Tibial artery (tissue), 4 donors: ENCODE measurements at places on chromosomes 1 and 21.

GRCh38 chr21:34834852-34835501 is 166.2 kb downstream of the CLIC6 start:
- no peak for DNase-seq

DNA sequence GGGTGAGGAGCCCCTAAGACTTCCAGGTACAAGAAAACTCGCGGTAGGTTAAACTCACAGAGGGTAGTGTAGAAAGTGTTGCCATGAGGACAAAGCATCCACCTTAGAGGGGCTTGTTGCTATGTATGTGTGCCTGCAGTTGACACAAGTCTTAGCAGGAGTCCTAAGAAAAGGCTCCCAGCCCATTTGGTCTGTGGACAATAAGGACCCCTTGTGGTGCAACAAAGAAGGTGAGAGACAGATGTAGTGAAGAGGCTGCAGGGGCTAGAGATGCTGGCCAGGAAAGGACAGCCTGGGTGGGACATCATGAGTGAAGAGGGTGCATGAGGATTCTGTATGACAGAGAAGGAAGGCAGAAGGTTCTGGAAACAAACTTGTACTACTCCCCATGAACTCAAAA is 36.3 kb upstream of the IL10 start:
- DNase-seq, result no peak

DNA sequence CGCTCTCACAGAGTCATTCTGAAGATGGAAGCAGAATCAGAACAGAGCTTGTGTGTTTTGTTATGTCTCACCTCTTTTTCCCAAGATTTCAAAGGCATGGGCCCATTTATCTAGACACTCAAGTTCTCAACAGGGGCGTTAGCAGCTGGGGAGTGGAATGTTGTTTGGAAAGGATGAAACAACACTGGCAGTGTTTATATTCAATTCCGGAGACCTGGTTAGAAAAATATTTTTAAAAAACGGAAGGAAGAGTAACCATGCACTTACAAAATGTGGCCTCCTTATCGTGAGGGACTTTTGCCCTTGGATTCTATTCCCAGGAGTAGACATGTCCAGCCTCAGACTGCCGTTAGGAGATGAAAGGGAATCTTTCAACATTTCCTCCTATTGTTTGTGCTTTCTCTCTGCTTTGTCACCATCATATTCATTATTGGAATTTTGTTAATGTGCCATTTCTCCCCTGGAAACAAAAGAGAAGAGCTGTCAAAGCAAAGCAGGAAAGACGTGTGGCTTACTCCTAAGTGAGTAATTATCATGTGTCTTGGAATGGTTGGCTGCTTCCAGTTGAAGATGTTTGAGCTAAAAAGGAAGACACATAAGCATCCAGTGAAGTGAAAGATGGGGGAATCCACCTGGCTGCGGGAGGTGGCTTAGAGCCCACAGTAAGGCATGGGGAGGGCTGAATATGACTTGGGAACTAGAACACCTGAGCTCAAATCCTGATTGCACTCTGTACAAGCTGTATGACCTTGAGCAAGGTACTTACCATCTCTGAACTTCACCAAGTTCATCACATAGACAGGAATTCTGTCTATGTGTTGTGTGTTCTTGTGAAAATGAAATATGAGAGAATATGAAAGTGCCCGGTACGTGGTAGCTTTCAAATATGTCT is 71.7 kb upstream of the JUN start:
- DNase-seq, result no peak

DNA sequence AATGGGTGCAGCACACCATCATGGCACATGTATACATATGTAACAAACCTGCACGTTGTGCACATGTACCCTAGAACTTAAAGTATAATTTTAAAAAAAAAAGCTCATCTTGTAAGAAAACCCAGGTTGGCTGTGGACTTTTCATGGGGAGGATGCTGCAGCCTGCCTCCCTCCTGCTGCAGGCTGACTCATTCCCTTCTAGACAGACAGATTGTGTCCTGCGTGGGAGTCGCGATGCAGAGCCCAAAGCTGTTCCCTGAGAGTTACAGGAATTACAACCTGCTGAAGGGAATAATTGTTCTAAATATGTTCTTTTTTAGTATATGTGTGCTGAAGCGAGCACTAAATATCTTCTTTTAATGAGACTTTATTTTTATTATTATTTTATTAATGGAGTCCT is 93.2 kb downstream of the TBX19 start:
- DNase-seq, result no peak

DNA sequence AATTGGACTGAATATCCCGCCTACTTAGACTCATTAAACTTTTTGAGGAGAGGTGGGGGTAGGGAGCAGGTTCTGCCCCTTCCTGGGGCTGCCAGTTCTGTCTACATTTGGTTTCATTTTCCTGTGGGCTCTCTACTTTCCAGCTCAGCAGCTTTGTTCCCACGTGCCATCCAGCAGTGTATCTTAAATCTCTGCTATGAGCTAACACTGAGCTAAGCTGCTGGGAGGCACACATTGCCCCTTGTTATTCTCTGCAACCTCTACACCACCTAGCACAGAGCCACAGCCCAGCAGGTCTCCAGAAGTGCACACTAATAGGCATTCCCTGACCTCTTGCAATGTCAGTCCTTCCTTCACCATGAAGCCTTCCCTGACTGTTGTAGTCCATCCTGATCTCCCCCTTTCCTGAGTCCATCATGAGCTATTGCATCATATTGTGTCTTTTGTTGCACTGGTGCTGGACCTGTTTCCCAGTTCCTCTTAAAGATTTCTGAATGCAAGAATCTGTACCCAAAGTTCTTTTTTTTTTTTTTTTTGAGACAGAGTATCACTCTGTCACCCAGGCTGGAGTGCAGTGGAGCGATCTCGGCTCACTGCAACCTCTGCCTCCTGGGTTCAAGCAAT is 28.7 kb upstream of the NRDC start:
- no peak for DNase-seq

DNA sequence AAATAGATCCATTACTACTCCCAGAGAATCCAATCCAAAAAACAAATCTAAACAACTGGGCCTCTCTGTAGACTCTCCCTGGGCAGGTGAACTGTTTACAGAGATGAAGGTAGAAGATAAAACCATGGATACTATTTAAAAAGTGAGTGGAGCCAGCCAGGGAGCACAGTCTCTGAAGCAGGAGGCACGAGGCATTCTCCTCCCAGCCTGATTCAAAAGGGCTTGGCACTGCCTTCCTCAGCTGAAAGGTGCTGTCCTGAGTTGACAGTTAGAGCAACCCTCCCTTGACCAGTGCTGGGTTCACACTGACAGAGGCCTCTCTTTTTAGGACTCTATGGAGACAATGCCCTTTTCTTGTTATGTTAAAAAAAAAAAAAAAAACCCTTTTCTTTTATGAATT is 36.8 kb downstream of the HENMT1 start:
- no peak for DNase-seq

- no peak for DNase-seq
Measured at GRCh38 chr1:234206651-234207284, 166.5 kb upstream of the COA6 start.

DNA sequence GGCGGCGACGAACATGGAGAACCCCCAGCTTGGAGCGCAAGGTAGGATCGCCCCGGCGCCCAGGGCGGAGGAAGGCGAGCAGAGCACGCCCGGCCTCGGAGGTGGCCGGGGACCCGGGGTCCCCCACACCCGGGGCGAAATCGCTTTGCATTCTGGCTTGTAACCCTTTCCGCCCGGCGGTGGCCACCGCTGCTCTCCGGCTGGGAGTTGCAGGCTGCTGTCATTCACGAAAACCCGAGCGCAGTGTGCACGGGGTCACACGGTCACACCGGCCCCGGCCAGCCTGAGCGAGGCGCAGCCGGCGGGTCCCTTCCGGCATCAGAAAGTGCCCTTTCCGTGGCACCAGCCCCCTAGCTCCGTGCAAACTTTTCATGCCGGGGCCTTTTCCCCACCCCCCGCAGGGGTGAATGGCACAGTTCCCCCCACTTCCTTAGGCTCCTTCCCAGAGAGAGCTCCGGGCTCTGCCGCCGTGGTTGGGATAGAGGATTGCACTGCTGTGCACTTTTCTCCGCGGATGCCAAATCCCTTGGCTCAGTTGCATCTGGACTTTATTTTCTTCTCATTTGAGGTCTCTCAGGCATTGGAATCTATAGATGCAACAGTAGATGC is 802 bp downstream of the KAZN start:
- DNase-seq, result no peak

GRCh38 chr1:161021970-161022353 is 1.0 kb upstream of the F11R start:
- no peak for DNase-seq

GRCh38 chr1:9111957-9112356 is 16.9 kb downstream of the GPR157 start:
- DNase-seq, result no peak

DNA sequence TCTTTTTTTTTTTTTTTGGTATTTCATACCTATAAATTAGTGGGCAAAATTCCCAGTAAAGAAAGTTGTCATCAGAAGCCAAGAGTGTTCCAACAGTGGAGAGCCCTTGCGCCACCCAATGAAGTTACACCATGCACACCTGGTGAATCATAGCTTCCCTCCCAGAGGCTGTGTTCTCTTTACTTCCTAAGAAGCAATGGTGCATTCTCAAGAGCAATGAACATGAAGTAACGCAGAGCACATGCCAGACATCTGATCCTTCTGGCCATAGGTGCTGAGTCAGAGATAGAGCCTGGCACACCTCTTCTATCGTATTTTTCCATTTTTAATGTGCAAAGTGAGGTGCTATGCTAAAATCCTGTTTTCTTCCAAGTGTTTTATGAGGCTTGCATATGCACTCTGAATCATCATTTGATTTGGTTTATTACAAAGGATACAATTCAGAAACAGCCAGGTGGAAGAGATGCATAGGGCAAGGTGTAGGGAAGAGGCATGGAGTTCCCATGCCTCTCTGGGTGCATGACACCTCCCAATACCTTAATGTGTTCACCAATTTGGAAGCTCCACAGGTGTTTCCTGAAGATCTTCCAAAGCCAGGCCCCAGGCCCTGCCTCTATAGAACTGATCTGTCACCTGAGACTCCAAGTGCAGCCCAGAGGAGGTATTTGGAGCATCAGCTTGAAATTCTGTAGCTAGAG is 408.0 kb downstream of the SIPA1L2 start:
- DNase-seq, result no peak

DNA sequence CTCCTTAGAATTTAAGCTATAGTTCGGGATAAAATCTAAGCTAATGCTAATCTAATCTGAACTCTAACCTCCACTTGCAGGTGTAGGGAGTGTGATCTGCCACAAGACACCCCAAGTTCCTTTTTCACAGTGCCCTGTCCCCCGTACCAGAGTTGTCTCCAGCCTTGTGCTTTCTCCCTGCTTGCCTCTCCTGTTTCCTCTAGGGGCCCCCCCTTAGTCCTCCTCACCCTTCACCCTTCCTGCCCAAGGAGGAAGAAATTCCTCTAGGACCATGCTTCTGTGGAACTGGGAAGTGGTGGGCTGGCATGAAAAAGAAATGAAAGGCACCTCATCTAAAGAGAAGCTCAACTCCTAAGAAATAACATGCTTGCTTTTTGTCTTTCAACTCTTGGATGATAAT is 50.2 kb upstream of the BCL9 start:
- no peak for DNase-seq

DNA sequence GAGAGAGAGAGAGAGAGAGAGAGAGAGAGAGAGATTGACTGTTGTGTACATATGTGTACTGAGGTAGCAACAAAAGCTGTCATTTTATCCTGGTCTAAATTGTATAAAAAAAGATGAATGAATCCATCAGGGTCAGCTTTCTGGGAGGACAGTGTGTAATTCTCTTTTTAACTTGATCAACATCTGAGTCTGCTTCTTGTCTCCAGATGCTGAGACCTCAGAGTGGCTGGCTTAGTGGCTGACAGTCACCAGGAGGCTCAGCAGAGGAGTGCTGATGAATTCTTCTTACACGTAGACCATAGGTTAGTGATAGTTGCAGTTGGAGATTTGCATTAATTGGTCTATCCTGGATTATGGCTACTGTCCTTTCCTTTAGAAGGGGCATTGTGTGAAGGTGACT is 28.5 kb upstream of the PLXNA2 start:
- DNase-seq, result no peak

GRCh38 chr21:40466893-40467483 is 380.0 kb downstream of the DSCAM start:
- no peak for DNase-seq

DNA sequence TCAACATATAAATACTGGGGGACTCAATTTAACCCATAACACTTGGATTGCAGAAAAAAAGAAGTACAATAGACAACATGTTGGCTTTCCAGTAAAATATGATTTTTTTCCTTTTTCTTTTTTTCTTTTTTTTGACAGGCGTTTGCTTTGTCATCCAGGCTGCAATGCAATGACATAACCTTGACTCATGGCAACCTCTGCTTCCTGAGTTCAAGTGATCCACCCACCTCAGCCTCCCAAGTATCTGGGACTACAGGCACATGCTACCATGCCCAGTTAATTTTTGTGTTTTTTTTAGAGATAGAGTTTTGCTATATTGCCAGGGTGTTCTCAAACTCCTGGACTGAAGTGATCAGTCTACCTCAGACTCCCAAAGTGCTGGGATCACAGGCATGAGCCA is 1512.0 kb upstream of the PRMT6 start:
- no peak for DNase-seq

DNA sequence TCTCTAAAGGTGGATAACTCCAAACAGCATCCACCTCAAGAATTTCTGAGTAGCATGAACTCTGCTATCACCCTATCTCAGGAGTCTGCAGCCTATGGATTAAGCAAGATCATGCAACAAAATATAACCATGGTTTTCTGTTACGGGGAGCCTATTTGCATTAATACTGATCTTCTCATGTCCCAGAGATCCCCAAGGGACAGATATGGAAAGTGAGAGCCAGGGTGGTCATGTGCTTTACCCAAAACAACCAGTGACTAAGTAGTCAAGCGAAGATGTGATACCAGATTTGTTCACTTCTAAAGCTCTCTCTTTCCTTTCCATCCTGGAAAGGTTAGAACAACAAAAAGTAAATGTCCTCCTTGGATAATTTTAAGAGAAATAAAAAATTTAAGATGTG is 125.1 kb downstream of the PRRX1 start:
- no peak for DNase-seq

DNA sequence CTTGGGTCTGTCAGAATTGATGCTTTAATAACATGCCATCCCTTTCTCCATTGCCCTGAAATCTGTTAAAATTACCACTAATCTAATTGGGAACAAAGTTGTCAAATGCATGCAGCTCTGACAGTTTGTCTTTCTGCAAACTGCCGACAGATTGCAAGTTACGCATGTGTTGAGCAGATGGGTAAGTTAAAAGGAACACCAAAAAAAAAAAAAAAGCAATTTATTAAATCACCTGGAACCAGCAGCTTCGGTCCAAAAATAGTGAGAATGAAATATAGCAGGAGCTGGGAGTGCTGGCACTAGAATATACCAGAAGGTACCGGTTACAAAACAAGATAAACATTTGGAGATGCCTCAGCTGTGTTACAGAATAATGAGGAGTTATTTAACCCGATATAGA is 149.6 kb upstream of the C1orf87 start:
- DNase-seq, result no peak

DNA sequence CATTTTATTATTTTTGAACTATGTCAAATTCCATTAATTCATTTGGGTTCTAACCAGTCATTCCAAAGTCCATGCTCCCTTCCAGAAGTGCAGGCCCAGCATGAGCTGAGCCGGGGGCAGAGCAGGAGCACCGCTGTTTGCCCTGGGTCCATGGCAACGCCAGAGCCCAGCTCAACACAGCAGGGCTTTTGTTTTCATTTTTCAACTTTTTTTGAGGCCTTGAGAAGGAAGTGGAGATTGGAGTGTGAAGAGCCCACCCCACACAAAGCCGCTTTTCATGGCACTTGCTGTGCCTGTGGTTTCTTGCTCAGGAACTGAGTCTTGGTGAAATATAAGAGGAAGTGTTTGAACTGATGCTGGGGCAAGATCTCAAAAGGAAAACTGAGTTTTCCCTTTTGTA is 13.2 kb upstream of the PRMT2 start:
- peak; percentile 24 for DNase-seq

GRCh38 chr1:71196685-71197084 is 115.8 kb upstream of the ZRANB2 start:
- no peak for DNase-seq
